AG10803 (cell line): ENCODE measurements at places on chromosomes 4 and X.

DNA sequence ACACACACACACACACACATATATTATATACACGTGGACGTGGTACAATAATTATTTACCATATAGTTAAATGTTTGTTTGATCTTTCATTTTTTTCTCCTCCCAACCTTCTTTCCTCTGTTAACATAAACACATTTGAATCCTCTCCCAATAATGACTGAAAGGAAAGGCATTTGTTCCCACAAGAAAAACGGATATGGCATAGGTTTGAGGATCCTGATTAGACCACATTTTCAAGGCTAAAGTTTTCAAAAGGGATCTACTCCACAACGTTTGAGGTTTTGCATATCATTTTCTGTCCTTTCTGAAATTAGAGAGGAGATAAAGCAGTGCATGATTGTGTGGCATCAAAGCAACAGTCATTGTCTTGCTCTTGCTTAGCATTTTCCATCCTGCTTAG is 1883.4 kb downstream of the STIM2 start:
- DNase-seq: peak; percentile 1

DNA sequence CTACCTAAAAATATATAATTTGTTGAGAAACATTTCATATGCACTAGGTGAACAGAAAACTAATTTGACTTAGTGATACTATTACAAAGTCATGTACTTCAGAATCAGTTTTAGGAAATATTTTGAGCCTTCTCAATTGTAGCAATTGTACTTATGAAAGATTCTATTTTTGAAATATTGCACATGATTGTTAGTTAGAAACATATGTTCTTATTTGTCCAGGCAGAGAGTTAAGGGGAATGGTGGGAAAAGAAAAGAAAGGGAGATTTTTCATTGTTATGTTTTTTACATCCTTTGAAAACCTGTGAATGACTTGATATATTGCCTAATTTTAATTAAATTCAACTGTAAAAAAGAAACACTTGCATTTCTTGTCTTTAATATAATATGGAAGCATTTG is 66.0 kb downstream of the GLRB start:
- peak; percentile 17 for DNase-seq

DNA sequence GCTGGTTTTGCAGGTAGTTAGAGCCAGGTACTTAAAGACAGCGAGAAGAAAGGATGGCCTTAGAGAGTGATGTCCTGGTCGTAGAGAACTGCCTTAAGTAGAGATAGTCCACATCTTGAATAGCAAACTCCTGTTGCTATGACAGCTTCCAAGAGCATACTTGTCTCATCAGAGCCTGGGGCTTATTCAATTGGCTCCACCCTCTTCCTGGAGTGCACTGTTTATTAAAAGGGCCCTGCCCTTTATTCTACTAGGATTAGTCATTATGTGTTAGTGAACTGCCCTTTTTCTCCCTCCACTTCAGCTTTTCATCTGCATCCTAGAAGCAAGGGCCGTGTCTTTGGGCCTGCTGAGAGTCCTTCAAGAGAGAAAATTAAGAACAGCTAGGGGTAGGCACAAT is 94.5 kb upstream of the EOLA2 start:
- peak; percentile 74 for DNase-seq

DNA sequence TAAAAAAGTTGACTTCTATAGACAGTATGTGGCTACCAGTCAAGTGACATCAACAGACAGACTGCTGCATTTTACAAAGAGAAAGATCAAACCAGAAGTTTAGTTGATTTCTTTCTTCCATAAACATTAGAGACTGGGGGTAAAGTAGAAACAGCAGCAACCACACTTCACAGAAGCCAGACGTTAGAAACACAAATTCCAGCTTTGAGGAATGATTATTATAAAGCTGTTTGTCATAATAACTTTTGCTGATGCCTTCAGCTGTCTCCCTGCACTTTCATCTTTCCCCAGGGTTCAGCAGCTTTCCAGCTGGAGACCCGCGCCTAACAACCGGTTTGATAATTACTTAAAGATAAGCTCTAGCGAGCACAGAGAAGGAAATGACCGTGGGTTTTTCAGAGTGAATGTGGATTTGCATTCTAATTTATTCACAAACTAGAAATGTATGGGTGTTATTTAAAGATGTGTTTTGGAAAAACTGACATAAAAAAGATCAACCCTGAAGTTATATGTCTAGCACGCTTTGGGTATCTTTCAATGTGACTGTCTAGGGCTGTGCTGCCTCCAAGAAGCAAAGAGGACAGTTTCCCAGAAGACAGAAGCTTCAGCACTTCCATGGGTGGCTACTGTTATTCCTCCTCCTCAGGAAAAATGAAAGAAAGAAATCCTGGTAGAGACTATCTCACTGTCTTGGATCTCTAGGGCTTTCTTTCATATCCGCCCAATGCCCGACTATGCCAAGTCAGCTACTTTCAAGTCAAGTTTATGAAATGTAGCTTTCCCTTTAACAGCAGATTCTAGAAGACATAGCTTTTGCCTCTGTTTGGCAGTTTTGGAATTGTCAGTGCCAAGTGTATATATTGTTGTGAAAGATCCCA is 15.0 kb upstream of the ENAM start:
- DNase-seq: peak; percentile 18

GRCh38 chrX:105696870-105697269 is 125.5 kb upstream of the NRK start:
- DNase-seq: no peak

DNA sequence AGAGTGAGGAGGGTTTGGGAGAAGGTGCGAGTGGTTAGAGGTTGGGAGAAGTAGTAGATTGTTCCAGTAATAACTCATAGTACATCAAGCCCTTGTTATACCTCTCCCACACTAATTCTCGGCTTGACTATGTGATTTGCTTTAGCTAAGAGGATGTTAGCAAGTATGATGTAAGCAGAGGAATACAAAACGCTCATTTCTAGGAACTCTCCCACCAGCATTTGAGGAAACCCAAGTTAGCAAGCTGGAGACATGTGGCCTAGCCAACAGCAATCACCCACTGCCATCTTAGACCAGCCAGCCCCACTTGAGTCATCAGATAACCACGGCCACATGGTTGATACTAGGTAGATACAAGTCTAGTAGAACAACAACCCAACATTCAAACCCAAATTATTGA is 14.2 kb downstream of the FTHL17 start:
- DNase-seq: no peak

GRCh38 chr4:137000432-137000831 is 531.9 kb downstream of the PCDH18 start:
- DNase-seq: no peak

DNA sequence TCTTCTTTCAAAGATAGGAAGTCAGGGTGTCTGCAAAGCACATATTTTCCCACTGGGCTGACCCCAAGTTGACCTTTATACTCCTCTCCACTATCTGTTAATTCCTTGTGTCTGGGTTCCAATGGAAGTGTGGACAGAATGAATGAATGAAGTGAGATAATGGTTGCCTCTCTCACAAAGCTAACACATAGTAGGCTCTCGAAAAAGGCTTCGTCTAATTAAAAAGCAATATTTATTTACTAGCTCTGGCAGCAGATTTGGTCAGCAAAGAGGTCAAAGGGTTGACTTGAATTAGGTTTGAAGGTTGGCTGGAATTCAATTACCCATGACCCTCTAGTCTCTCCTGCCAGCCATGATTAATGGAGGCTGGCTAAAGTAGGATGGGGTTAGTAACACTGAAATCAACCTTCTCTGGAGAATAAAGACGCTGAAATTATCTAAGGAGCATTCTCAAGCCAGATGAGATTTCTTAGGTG is 280.3 kb upstream of the KLF3 start:
- DNase-seq: no peak

DNA sequence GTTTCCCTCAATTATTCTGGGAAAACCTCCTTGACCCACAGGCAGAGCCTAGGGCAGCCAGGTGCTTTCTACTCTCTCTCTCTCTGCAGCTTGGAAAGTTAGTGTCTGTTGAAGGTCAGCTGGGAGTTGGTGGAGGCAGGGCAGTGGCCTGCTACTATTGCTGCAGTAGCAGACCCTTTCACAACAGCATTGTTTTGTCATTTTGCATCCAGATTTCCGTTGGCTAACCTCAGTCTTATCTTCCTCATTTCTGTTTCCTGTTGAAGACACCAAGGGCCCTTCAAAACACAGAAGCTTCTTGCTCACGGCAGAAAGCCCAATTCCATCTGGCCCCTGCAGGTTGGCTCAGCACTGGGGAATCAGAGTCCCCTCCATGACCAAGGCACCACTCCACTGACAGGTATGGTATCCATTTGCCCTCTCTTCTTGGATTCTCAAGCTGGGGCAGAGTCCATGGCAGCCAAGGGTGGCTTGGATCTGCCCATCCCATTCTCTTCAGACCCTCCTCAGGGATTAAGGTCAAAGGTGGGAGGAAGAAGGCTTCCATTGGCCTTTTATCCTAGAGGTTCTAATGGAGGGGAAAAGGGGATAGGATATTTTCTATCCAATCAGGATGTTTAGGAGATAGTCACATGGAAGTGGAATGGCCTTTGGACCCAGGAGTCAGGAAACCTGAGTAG is 24.6 kb downstream of the VSIG4 start:
- no peak for DNase-seq

DNA sequence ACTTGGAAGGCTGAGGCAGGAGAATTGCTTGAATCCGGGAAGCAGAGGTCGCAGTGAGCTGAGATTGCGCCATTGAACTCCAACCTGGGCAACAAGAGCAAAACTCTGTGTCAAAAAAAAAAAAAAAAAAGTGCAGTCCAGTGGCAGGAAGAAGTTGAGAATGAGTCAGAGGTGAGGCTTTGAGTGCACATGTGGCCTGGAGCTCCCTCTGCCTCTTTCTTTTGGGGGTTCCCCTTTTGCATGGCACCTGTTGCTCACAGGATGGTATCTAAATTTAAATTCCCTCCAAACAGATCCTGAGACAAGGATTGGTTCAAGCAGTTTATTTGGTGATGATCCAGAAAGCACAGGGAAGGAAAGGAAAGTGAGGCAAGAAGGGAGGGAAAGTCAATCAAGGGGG is 151.4 kb upstream of the STX18 start:
- DNase-seq: peak; percentile 45

DNA sequence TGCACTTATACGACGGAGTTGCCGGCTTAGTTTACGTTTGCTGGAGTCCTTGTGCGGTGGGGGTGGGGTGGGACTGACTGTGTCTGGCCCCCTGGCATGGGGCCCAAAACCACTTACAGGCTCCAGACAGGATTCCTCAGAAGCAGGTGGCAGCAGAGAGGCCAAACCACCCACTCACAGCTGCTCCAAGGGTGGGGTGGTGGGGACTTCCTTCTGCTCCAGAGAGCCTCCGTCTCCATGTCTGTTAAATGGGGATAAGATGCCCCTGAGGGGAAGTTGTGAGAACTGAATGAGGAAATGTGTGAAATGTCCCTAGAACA is 36.7 kb downstream of the PSAPL1 start:
- peak; percentile 25 for DNase-seq

DNA sequence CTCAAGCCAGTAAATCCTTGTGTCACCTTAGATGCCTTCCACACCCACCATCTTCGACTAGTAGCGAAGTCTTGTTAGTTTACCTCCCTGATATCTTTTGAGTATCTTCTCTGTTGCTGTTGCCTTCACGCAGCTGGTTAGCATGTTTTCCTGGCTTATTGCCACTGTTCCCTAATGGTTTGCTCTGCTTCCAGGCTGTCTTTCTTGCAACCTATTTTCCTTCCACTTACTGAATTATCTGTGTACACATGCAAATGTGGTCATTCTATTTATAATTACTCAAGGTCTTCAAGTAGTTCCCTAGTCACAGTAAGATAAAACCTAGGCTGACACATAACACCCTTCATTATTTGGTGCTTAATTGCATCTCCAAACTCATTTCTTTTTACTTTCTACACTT is 89.5 kb downstream of the UGT8 start:
- no peak for DNase-seq

DNA sequence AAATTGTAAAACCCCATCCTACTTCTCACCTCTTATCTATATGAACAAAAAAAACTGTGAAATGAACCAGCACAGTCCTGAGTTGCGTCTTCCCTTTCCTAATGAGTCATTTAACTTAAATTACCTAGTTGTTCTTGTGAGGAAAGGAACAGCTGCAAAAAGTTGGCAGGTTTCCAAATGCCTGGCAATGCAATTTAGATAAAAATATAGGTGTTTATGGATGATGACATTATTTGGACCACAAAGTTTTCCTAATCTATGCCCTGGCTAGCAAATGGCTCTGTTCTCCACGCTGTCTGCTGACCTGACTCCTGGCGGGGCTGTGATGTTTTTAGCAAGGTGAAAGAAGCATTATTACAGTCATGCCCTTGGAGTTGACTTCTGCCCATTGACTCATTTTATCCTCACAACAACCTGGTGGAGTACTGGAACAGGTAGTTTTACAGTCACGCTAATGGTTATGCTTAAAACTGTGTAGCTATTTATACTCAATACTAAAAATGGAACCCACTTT is 29.8 kb upstream of the RELL1 start:
- no peak for DNase-seq

DNA sequence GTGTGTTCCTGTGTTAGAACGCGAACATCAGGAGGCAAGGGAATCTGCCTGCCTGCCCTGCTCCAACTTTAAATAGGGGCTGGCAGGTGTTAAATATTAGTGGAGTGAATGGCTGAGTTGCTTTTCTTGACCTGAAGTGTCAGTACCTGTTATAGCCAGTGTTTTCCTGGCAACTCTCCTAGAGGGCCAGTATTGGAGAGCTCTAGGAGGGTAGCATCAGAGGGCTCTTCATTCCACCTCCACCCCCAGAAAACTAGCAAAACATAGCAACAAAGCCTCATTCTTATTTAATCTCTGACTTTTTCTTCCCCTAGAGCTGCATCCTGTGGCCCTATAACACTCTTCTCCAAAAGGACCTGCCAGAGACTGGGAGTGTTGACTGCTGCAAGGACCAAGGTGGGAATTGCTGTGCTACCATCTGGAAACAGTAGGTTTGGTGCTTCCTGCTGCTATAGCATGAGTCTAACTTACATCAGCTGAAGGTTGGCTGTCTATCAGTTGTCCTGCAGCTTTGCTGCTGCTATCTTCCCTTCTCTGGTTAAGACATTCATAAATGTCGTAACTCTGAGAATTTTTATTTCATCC is 33.5 kb downstream of the SGMS2 start:
- DNase-seq: no peak

GRCh38 chrX:134971926-134972325 is 18.9 kb upstream of the SMIM10 start:
- DNase-seq: peak; percentile 11

- peak; percentile 53 for DNase-seq
Observed at GRCh38 chrX:20362268-20363267, 95.9 kb upstream of the RPS6KA3 start.

GRCh38 chrX:11438767-11439166 is 145.6 kb downstream of the AMELX start:
- peak; percentile 72 for DNase-seq

DNA sequence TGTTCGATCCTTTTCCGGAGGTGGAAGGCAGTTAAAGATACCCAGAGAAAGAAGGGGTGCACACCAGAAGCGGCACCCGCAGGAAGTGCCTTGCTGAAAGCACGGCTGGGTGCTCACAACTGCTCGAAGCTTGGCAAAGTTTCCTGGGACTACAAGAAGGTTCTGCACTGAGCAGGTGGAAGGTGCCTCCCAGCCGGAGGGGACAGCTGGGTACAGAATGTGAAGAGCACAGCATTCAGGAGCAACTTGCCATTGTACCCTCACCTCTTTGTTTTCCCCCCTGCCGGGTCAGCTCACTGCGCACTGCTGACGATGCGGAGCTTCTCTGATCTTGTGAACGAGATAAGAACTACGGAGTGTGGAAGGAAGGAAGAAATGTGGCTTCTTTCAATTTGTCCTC is 289.2 kb downstream of the FBXW7 start:
- no peak for DNase-seq

GRCh38 chrX:129590596-129590995 is 50.5 kb downstream of the OCRL start:
- no peak for DNase-seq
